Kidney tubule cell (primary cell): ENCODE measurements at places on chromosomes 12 and 14.
A peak's percentile ranks its signal among the peaks of the same experiment; 100 is the strongest.

- DNase-seq = peak; percentile 8
These were observed 4.8 kb downstream of the CD163 start for GRCh38 chr12:7498809-7499208.

DNA sequence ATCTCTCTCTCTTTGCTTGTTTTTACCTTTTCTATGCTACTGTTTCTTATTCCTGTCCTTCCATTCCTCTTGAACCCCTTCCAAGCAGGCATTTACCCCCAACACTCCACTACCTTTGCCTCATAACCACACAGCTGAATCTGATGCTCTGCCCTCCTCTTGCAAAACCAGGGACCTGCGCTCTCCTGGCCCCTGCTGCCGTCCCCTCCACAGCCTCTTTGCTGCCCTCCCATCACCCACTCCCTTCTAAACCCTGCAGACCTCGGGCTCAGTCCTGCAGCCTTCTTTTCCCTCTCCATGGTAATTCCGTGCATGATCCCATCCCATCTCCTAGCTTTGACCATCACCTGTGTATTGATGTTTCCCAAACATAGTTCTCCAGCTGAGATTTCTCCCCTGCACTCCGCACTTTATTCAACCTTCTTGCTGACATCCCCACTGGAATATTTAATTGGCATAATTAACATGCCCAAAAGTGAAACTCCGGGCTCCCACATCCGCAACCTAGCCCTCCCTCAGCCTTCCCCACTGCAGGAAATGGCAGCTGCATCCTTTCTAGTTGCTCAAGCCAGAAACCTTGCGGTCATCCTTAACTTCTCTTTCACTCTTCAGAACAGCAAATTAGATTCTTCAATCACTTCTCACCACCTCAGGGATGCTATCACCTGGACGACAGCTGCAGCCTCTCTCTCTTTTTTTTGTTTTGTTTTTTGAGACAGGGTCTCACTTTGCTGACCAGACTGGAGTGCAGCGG is 16.0 kb downstream of the FIGNL2 start:
- no peak for DNase-seq

DNA sequence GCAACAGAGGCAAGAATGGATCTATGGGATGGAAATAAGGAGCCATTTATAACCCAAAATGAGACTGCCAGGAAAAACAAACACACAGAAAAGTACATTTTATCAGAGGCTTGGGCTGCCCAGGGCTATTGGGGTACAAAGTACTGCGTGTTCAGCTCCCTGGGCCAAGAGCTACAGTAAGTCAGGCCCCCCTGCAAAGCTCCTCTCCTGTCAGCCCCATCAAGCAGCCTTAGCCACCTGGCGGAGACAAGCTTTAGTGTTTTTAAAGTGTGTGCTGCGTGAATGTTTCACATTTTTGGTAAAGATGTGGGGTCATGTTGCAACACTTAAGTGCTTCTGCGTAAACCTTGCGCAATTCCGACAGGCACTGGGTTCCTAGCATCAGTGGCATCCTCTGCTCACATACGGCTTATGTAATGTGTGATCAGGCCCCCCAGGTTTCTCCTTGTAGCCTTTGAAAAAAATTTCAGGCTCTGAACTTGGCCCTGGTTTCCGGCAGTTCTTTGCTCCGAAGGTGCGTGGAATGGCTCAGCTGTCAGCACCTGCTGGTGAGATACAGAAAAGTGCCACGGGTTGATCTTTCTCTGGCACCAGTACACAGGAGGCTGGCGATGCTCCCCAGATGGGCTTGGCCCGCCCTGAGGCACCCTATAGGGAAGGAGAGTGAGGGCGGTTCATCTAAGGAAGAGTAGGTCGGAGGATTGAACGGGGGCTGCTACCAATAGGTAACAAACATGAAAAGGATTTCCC is 198.7 kb upstream of the EEA1 start:
- DNase-seq = peak; percentile 60

DNA sequence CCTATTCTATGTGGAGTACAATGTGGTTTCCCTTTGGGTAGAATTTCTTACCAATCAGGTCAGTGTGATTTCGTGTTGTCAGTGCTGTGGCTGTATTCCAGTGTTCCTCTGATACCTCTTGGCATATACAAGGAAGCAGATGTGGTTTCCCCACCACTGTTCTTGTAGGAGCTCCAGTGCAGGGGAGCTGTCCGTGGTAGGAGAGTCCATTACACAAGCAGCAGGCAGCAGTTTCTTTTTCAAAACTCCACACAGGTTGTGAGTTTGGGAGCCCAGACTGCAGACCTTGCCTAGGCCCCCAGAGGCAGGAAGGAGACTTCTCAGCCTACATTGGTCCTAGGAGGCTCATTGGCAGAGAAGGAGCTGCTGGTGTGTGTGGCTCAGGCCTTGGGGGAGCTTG is 452.8 kb downstream of the AACS start:
- DNase-seq = no peak
